ENCODE measurements at places on chromosomes 2 and 18.

DNA sequence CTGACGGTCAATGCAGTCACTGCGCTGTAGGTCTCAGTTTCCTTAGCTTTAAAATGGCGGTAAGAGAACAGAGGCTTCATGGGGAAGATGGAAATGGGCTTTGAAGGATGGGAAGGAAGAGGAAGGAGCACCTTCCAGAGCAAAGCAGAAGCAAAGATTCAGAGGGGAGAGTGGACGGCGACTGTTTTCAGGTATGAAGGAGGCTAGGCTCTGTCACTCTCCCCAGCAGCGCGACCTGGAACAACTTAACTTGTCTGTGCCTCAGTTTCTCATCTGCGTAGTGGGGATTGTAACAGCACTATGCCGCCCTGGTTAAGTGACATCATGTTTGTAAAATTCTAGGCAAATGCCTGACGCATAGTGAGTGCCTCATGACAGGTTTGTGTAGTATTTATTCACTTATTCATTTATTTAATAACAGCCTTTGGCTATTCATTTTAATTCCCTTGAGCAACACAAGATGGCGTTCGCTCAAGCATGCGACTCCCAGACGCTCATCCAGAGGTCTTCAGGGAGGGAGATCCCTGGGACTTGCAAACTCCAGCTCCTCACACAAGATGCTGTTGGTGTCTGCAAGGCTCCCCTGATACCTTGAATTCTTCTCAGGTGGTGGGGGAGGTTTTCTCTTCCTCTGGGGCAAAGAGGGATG is 336.3 kb downstream of the DYSF start:
- no peak for DNase-seq

DNA sequence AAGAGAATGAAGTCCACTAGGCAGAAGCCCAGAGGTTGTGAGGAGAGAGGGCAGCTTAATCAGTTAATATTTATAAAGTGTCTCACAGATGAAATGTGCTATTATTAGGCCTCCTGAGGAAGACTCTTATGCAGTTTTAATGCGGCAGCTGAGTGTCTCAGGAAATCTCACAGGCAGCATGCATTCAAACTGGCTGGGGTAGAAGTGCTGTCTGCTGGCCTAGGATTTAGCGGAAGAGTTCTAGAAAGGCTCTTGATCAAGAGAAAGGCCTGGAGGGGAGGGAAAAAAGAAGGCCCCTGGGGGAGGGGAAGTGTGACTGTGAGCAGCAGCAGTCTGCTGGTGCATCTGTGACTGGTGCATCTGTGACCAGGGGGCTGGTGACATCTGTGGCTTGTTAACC is 133.0 kb downstream of the FSHR start:
- no peak for DNase-seq

- no peak for DNase-seq
These were observed 68.2 kb downstream of the HS6ST1 start for GRCh38 chr2:128250229-128251025.

DNA sequence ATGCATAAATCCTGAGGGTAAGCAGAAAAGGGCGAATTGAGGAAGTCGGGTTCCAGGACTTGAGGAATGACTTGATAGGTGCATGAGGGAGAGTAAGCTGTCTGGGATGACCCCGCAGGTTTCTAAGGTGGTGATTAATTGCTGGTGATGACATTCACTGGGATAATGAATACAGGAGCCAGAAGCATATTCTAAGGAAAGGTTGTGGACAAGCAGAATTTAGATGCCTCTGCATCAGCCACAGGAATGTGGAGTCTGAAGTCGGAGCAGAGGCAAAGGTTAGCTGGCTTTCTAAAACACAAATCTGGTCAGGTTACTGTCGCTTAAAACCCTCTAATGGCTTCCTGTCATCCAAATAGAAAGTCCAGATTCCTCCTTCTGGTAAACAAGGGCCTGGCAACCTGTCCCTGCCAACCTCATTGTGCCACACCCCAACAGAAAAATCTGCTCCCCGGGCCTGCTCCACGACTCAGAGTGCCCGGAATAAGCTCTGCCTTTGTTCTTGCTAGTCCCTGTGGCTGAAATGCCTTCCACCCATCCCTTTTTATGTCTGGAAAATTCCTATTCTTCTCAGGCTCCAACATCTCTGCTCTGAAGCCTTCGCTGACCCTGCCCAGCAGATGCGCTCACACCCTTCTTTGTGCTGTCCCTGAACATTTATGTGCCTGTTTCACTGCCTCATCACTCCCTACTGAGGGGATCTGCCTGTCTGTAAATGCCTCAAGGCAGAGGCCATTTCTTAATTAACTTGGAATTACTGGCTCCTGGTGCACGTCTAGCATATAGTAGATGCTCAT is 11.3 kb upstream of the TMEM214 start:
- DNase-seq, result no peak

GRCh38 chr2:63326473-63326872 is 261.8 kb downstream of the WDPCP start:
- DNase-seq, result no peak

- no peak for DNase-seq
These were observed 128.8 kb downstream of the ATL2 start for GRCh38 chr2:38248255-38248654.

- DNase-seq, result no peak
These were observed 370.8 kb downstream of the LNPK start for GRCh38 chr2:175631245-175631623.

DNA sequence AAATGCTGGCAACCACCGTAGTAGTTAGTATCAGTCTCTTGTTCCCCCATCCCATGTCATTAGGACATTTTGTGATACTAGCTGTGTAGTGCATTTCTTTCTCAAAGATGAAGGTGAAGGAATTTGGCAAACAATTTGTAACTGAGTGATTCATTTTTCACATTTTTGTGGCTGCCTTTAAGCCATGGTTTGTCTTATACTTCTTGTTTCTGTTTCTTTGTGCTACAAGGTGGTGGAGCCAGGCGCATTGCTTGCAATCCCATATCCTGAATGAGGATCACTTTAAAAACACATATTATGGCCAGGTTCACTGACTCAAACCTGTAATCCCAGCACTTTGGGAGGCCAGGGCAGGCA is 40.6 kb downstream of the GPD2 start:
- DNase-seq, result no peak

- DNase-seq, result no peak
These were observed 34.6 kb upstream of the WDR75 start for GRCh38 chr2:189406586-189407233.

GRCh38 chr18:79975985-79976680 is 11.7 kb downstream of the HSBP1L1 start:
- no peak for DNase-seq

DNA sequence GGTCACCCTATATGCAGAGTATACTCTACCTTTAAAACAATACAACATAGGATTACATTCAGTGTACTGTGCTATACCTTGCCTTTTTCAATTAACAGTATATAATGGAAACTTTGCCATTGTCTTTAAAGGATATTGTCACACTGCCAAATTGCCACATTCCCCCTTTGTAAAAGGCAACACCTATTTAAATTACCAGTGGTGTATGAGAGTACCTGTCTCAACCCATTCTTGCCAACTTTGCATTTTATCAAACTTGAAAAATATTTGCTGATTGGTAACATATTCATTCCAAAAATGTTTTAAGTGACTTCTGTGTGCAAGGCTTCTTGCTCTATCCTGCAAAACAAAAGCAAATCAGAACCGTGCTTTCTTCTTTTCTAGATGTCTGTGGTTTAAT is 92.9 kb downstream of the FMNL2 start:
- no peak for DNase-seq

DNA sequence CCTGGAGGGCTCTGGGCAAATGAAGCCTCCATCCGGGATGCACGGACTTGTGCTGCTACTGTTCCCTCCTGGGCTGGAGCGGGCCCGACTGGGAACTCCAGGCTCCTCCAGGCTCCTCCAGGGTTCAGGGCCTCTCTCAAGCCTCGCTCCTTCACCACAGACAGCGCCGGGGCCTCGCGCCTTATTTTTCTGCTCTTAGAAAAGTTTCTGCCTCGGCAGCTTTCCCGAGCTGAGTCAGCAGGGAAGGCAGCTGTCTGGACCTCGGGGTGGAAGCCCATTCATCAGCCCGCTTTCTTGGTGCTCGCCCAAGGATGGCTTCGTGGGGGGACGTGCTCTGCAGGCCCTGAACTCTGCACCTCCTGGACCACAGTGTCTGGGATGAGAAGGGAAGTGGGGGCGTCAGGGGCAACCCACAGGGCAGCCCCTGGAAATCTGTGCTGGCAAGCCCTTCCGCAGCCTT is 12.9 kb upstream of the TEX51 start:
- DNase-seq, result no peak

DNA sequence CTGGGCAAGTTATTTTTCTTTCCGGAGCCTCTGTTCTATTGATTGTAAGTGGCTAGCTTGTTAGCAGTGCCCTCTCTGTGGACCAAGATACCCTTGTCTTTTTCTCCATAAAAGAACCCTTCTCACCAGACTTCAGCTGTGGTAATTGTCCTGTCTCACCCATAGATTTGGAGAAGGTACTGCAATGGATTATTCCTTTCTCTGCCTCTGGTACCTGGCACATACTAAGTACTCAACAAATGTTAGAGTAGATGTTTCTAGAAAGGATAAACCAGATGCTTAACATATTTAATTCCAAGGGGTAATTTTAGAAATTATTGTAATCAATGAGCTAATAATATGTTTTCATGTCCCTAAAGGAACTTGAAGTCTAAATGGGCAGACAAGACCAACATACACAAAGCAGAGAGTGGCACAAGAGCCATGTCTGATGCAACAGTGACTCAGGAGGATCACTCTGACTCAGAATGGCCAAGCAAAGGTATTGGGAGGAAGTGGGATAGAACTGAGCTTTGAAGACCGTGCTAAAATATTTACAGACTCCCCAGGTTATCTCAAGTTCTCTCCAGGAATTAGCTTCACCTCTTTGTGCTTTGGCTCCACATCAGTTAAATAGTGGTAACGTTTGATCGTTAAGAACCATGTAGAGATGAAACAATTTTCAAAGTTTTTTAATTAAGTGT is 129.7 kb upstream of the OSR1 start:
- DNase-seq, result no peak

DNA sequence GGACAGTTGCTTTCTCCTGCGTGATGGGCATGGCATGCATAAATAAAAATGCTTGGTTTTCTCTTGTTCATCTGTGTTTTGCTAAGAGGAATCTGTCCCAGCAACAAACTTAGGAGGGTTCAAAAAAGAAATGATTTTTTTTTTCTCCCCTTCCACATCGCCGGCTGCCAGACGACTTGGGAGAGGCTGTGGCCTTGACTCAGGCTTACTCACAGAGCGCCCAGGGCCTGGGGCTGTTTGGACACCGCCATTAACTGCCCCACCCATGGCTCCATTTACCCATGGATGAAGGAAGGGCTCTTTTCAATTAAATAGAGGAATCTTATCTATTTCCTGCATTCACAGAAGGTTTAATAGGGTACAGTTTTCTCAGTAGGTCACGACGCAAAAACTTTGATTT is 22.3 kb upstream of the SERPINB5 start:
- DNase-seq, result no peak

DNA sequence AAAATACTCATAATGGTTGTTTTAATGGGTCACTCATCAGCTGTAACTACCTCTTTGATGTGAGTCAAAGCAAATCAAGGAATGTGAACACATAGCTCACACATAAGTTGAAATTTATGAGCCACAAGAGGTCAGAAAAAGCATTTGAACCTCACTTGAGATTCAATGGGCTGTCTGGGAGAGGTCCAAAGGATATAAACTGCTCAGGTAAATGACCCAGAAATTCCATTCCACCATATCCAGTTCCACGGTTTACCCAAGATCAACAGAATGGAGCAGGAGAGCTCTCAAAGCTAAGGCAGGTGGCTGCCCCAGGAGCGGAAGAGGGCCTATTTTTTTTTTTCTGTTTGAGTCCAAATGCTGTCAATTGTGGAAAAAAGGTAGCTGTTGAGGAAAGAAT is 464.1 kb downstream of the TNS1 start:
- DNase-seq, result no peak

DNA sequence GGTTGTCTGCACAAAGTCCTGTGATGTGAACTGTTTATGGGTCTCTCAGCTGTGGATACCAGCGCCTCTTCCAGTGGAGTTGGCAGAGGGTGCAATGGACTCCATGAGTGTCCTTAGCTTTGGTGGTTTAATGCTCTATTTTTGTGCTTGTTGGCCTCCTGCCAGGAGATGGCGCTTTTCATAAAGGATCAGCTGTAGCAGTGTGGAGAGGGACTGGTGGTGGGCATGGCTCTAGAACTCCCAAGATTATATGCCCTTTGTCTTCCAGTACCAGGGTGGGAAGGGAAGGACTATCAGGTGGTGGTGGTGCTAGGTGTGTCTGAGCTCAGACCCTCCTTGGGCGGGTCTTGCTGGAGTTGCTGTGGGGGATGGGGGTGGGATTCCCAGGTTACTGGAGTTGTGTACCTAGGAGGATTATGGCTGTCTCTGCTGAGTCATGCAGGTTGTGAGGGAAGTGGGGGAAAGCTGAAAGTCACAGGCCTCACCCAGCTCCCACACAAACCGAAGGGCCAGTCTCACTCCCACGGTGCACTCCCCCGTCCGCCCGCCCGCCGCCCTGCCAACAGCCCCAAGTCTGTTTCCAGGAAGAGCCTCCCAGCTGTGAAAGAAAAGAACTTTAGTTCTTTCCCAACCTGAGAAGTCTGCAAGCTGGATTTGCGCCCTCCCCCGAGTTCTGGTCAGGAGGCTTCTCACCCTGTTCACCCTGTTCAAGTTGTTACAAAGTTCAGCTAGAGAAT is 108.1 kb downstream of the MARCO start:
- DNase-seq, result no peak

DNA sequence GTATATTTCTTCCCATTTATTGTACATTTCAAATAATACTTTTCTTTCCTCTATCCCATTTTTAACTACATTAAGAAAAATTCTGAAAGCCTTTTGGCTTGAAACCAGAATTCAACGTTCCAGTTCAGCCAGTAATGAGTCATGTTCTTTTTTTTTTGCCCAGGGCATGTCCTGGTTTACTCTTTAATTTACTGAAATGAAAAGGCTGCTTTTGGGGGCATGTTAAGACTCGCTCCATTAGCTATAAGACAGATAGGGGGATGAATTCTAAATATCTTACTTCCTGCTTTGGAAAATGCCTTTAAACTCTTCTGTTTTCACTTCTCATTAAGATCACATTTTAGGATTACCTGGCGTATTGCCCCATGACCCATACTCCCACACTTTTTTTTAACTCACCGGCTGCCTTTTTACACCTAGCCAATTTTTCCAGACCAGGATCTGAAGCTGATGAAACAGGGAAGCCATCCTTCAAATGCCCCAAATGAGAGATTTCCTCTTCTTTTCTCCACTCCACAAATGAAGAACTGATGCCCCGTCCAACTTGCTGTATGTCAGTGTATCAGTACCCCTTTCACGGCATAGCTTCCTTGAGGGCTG is 585 bp downstream of the ABCA12 start:
- DNase-seq, result no peak

- no peak for DNase-seq
These were observed 18.5 kb upstream of the SCN9A start for GRCh38 chr2:166394245-166394644.

All from CD8-positive, alpha-beta memory T cell (primary cell).